Activated CD8-positive, alpha-beta memory T cell treated with anti-CD3 and anti-CD28 coated beads for 24 hours (primary cell): ENCODE measurements at places on chromosomes 1 and 21.

- no peak for DNase-seq
Measured at GRCh38 chr1:66761221-66761620, 9.0 kb downstream of the DYNLT5 start.

GRCh38 chr1:68221001-68221979 lies 11.0 kb downstream of the WLS start:
- no peak for DNase-seq

- no peak for DNase-seq
Measured at GRCh38 chr1:205065666-205066065, 18.6 kb downstream of the TMEM81 start.

DNA sequence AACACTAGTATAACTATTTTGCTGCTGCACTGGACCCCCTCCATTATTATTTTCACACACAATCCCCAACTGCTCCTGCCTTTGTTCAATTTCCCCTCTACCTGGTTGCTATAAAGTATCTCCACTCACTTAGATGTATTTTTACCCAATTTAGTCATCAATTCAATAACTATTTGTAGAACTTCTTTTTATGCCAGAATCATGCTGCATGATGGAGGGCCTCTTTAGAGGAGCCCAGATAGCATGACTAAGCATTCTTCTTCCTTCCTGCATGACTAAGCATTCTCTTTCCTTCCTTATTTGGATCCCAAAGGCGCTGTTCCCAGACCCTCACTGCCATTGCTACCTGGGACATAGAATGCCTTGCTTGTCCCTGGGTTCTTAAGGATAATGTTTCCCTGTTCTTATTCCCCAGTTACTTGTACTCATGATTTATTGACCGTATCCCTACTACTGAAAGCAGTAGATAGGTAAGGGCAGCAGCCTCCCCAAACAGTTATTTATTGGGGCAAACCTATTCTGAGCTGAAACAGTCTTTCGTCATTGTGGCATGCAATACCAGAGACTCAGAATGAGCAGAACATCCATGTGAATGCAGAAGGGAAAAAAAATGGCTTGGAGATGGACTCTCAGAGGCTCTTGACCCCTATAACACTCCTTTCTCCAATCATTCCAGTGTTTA lies 89.3 kb upstream of the AKT3 start:
- DNase-seq = no peak

DNA sequence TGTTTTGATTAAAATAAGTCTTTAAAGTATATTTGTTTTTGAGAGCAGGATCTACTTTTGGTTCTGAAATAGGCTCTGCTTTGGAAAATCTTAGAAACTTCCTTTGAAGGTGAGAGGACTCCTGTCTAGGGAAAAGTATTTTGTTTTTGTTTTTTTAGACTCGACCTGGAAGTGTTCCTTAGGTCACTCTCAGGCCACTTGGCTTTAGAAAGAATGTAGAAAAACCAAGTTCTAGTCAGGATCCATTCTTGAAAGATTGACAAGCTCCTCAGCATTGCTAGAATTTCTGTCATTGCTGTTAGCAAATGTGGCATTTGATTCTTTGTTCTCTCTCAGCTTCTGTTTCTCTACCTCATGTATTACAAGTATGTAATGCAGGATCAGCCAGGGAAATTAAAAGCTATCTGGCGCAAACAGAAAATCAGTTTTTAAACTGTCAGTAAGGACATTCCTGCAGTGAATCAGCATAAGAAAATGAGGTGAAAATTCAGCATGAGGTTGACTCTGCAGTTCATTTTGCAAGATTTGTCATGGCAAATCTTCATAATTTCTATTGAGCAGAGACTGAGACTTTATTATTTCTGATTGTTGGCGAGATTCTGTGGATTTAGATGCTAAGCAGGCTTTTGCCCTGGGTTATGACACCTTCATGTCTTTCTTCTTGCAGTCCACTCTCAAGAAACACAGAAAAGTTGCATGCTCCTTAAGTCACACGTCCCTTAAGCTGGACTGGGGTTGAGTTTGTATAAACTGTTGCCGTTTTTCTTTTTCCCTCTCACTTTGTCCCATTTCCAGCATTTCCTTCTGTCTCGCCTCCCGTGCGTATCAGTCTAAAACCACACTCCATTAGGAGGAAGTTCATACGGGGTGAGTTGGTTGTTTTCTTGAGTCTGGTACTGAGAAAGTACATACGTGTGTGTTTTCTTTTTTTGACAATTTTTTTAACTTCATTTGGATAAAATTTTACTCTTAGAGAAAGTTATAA lies 12.6 kb downstream of the NTPCR start:
- DNase-seq = no peak
